ENCODE measurements at places on chromosomes 5 and 9.

- peaks cover 8% of the 10 kb centered on the region for H3K4me1 ChIP-seq
- H3K27ac ChIP-seq: no peak overlapping the region
- H3K36me3 ChIP-seq: no peaks in the 10 kb centered on the region
- H3K27me3 ChIP-seq: no peaks in the 10 kb centered on the region
- no peak overlapping the region for H3K4me3 ChIP-seq
These were observed 5.1 kb upstream of the SMIM15 start for GRCh38 chr5:61167382-61167781.

- peaks cover 19% of the 10 kb centered on the region for H3K4me1 ChIP-seq
- no peaks in the 10 kb centered on the region for H3K36me3 ChIP-seq
- no peaks in the 10 kb centered on the region for H3K27me3 ChIP-seq
- DNase-seq: peak; percentile 78
These were observed at the start of gene PARP8 for GRCh38 chr5:50666261-50667022. PARP8 (plus strand) TSS chr5:50666637; CDS start chr5:50667096, 459 bp downstream.

GRCh38 chr5:95261437-95262175 lies 23.3 kb downstream of the MCTP1 start:
- no peaks in the 10 kb centered on the region for H3K27me3 ChIP-seq
- H3K4me3 ChIP-seq: no peak overlapping the region

DNA sequence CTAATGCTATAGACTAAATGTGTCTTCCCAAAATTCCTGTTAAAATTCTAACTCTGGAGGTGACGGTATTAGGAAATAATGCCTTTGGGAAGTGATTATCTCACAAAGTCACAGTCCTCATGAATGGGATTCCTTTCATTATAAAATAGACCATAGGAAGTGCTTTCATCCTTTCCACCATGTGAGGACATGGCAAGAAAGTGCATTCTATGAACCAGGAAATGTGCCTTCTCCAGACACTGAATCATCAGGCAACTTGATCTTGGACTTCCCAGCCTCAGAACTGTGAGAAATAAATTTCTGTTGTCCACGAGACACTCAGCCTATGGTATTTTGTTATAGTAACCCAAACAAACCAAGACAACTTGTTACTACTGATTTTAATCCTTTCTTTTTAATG lies 582.4 kb upstream of the C9orf72 start:
- no peaks in the 10 kb centered on the region for H3K4me1 ChIP-seq
- no peak overlapping the region for H3K4me3 ChIP-seq
- H3K36me3 ChIP-seq: no peaks in the 10 kb centered on the region
- no peaks in the 10 kb centered on the region for H3K27me3 ChIP-seq
- DNase-seq: no peak
- H3K27ac ChIP-seq: no peak overlapping the region

GRCh38 chr5:139747583-139748504 lies 47.8 kb upstream of the PSD2 start:
- H3K4me1 ChIP-seq: peaks cover 60% of the 10 kb centered on the region
- H3K4me3 ChIP-seq: peak overlapping the region; percentile 58
- H3K27me3 ChIP-seq: no peaks in the 10 kb centered on the region
- H3K27ac ChIP-seq: peak overlapping the region; percentile 82
- DNase-seq: peak; percentile 80
- H3K36me3 ChIP-seq: no peaks in the 10 kb centered on the region

DNA sequence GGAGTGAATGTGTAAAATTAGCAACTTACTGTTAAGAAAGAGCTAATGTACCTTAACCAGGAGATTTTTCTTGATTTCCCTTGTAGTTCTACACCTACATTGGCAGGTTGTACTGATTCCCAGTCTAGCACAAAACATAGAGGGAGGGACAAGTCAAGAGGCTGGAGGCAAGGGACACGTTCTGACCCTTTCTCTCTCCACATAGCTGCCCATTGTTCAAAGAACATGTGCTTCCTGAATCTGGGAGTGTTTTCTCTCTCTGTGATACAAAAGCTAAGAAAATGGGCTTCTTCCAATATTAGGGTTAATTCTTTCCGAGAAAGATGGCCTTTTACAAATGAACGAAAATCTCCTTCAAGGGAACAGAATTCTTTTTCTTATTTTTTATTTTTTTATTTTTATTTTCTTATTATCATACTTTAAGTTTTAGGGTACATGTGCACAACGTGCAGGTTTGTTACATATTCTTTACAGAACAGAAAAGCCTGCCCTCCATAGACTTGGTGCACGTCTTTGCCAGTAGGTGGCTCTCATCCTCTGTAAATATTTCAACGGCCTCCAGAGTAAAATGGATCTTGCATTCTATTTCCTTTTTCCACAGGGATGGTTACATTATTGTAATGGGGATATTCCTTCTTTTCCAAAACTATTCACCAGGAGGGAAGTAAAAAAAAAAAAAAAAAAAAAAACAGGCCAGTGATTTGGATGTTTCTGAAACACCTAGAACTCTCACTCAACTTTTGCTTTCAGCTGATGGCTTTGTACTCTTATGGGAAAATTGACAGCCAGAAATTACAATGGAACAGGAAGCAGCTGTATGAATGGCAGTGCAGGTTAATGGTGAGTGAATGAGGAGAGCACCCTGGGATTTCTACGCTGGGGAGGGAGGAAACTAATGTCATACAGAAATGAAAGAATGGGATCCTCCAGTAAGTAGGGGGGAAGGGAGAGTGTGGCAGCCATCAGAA lies 13.1 kb upstream of the IFNA5 start:
- H3K27me3 ChIP-seq: no peaks in the 10 kb centered on the region
- no peaks in the 10 kb centered on the region for H3K4me1 ChIP-seq
- no peak overlapping the region for H3K27ac ChIP-seq
- peak; percentile 48 for DNase-seq

DNA sequence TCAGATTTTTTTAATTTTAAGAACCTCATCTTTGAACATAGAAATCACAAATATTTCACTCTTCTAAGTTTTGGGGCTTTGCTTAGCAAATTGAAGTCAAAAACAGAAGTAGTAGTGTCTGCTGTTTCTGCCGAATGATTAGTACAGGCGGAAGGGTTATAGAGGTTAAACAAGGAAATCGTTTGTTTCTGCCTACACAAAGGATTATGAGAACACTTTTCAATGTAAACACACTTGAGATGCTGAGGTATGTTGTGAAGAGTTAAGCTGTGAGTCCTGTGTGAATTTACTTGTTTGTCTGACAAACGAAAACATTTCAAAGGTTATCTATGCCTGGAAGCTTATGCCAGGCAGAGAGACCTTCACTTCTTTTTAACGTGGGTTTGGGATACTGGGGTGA lies 224.8 kb downstream of the CETN3 start:
- H3K4me1 ChIP-seq: no peaks in the 10 kb centered on the region
- no peaks in the 10 kb centered on the region for H3K27me3 ChIP-seq

- H3K4me1 ChIP-seq: peaks cover 1% of the 10 kb centered on the region
- H3K4me3 ChIP-seq: no peak overlapping the region
- DNase-seq: no peak
- H3K36me3 ChIP-seq: peaks cover 1% of the 10 kb centered on the region
These were observed 15.8 kb downstream of the EXOC3 start for GRCh38 chr5:458547-459353.

- H3K27ac ChIP-seq: no peak overlapping the region
- no peaks in the 10 kb centered on the region for H3K36me3 ChIP-seq
- H3K4me1 ChIP-seq: no peaks in the 10 kb centered on the region
- DNase-seq: no peak
These were observed 5.3 kb downstream of the DPYSL3 start for GRCh38 chr5:147504535-147504934.

DNA sequence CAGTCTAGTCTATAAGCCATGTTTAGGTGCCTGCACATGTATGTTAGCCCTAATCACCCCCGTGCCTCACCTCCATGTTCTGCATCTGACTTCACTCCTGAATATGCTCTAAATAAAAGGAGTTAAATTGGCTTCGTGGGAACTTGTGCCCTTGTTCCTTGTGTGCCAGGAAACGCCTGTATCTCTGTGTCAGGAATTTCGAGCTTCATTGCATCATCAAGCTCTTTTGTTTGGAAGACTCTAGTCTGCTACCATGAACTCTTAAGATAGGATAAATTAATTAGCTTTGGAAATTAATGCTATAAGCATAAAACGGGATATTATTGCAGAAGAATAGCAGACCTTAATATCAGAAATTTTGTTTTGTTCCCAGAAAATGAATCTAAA lies 99.2 kb downstream of the ADCY2 start:
- H3K27me3 ChIP-seq: no peaks in the 10 kb centered on the region
- no peak for DNase-seq
- no peaks in the 10 kb centered on the region for H3K4me1 ChIP-seq
- no peaks in the 10 kb centered on the region for H3K36me3 ChIP-seq

- peak; percentile 59 for DNase-seq
- no peaks in the 10 kb centered on the region for H3K27me3 ChIP-seq
- no peak overlapping the region for H3K4me3 ChIP-seq
These were observed 15.2 kb upstream of the ERAP2 start for GRCh38 chr5:96861076-96861475.

DNA sequence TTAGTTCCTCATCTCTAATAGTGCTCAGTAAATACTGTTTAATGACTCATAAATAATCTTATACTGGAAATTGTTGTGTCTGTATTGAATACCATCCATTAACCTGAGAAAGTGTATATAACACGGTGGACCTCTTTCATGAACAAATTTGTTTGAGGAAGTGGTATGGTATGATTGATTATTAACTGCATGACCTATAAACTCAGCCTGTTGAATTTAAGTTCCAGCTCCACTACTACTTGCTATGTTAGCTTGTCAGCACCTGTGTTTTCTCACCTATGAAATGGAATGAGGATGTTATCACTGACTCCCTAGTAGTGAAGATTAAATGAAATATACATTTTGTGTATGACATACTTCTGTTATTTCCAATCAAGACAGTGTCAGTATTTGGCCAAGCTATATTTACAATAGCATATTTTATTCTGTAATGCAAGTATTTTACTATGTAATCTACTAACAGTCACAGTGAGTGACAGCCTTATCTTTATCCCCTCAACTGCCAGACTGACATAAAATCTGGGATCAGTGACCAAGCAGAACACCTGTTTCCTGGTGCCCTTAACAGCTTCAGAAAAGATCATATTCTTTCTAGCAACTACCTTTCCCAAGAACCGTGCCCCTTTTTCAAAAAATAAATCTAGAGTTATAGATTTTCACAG lies 77.3 kb upstream of the ITGA1 start:
- H3K4me3 ChIP-seq: no peak overlapping the region
- H3K27me3 ChIP-seq: no peaks in the 10 kb centered on the region
- no peak overlapping the region for H3K27ac ChIP-seq
- DNase-seq: no peak

Data from B cell (primary cell).